NCI-H526 treated with DMSO at 0.1 percent for 48 hours (cell line): ENCODE measurements at places on chromosomes 1 and 21.

DNA sequence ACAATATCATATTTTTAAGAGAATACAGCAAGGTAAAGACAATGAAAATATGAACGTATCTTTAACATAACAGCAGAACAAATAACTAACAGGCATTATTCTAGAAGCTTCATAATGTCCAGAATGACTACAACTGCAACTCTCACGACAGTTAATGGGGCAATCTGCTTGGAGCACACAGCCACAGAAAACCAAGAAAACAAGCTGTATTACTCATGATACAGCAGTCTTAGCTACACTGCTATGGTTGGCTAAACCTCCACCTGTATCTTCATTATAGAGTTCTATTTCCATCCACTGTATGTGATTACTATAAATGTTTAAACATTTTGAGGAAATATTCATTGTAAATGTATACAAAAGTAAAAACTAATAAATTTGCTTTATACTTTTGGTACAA is 139.9 kb downstream of the DPYD start:
- DNase-seq = no peak

DNA sequence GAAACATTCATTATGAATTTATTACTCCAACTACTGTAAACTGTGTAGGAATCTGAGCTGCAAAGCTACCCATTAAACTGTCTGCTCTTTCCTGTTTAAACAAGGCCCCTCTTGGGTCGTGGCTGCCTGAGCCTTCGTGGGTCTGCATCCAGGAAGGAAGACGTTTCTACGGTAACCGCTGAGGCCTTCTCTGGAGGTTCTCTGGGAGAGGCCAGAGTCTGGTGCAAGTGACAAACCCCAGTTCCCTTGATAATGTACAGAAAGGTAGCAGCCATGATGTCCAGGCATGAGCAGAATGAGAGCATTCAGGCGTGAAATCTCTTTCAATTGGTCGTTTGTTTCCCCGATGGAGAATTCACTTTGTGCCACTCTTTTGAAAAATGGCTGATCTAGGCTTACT is 350.2 kb downstream of the PLPP3 start:
- no peak for DNase-seq

GRCh38 chr1:162994921-162995320 is 74.2 kb upstream of the RGS4 start:
- no peak for DNase-seq

- DNase-seq = no peak
Observed at GRCh38 chr1:151993084-151993733, 450 bp downstream of the S100A10 start.

DNA sequence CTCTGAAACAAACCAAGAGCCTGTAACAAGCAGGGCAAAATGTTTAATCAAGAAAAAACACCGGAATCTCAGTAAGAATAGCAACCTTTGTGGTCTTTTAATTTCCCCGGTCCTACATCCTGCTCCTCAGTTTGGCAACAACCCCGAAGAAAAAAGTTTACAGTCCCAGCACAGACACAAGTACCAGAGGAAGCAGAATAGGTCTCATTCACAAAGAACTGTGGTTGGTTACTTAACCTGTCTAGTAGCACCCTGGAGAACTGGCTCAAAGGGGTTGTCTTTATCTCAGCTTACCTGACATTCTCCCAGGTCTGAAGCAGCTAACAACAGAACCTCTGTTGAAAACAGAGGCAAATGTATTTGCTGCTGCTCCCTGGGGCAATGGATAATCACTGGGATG is 399.3 kb downstream of the AJAP1 start:
- no peak for DNase-seq

DNA sequence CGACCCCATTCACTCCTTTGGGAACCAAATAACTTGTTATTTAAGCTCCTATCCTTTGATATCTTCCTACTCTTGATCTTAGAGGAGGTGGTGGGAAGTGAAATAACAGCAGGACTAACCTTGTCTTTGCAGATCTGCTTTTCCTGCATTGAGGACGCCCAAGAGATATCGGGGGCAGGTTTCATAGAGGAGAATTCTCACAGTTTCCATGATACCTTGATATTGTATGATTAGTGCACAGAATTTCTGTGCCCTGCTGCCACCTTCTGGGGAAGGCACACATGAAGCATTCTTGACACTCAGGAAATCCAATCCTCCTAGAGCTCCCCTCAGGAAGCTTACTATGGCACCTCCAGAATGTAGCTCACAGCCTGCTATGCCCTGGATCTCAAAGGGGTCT is 1.6 kb downstream of the CD1B start:
- no peak for DNase-seq

GRCh38 chr1:212797681-212798080 is 6.0 kb downstream of the TATDN3 start:
- no peak for DNase-seq

GRCh38 chr1:89125240-89125912 is 538 bp downstream of the GBP2 start:
- no peak for DNase-seq

DNA sequence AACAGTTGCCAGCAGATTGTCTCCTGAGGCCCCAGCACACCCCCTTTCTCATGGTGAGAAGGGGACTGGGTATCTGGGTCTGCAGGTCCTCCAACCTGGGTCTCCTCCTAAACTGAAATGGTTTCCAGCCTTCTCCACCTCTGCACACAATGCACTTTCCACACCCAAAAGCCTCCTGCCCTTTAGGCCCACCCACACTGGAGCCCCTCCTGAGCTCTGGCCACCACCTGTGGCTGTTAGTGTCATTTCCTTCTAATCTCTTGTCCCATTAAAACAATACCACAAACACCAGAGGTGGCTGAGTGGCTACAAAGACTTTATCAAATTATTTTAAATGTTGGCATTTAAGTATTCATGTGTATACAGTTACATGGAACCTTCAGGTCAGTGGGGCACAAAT is 11.5 kb downstream of the GPR3 start:
- DNase-seq = no peak

- DNase-seq = no peak
Observed at GRCh38 chr1:185208626-185209180, 51.7 kb downstream of the SWT1 start.

DNA sequence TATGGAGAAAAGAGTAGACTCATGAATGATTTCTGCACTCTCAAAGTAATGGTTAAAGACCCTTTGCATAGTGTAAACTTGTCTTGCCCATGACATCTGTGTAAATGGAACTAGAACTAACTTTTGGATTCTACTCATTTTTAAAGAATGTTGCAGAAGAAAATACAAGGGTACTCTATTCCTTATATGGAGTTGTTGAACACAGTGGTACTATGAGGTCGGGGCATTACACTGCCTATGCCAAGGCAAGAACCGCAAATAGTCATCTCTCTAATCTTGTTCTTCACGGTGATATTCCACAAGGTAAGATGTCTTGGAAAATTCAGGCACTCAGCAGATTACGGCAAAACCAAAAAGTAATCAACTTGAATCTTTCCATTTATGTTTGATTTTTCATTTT is 19.8 kb downstream of the CCT8 start:
- DNase-seq = no peak
